ENCODE measurements at places on chromosomes 3 and 15.

DNA sequence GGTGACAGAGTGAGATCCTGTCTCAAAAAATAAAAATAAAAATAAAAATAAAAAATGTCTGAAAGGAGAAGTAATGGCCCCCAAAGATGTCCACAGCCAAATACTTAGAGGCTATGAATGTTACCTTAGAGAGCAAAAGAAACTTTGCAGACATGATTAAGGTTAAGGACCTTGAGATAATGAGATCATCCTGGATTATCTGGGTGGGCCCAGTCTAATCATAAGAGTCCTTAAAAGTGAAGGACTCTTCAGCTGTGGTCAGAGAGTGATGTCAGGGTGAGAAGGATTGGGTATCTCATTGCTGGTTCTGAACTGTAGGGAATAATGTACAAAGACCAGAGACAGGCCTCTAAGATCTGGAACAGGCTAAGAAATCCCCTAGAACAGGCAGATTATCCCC lies 84.9 kb upstream of the POU1F1 start:
- H3K4me1 ChIP-seq = no peaks in the 10 kb centered on the region
- H3K4me3 ChIP-seq = no peak overlapping the region
- no peak overlapping the region for H3K27ac ChIP-seq

DNA sequence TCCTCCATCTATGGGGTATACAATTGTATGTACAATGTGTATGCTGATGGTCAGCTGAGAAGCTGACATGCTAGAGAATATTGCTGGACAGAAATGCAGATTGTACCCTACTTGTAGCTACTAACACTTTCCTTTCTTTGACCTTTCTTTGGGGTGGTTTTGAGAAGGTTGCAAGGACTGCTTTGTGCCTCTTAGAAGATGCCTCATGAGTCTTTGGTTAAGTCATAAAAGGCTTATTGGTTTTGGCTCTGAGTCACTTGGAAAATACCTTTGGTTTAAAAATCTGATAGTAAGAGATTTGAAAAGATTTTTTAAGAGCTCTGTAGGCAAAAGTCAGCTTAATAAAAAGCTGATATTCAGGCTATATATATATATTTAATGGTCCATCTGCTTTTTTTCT lies 71.5 kb downstream of the ZMAT3 start:
- H3K4me3 ChIP-seq = no peak overlapping the region
- DNase-seq = no peak
- H3K27me3 ChIP-seq = no peaks in the 10 kb centered on the region
- peak overlapping the region; percentile 80 for H3K27ac ChIP-seq
- H3K36me3 ChIP-seq = peaks cover 13% of the 10 kb centered on the region

- peak overlapping the region; percentile 19 for H3K4me3 ChIP-seq
- peak overlapping the region; percentile 82 for H3K27ac ChIP-seq
- no peak for DNase-seq
- peaks cover 5% of the 10 kb centered on the region for H3K36me3 ChIP-seq
Measured at GRCh38 chr15:59797756-59798604, 108.9 kb upstream of the BNIP2 start.

GRCh38 chr3:183244219-183244618 lies 8.8 kb upstream of the B3GNT5 start:
- H3K4me3 ChIP-seq = no peak overlapping the region
- peaks cover 6% of the 10 kb centered on the region for H3K27me3 ChIP-seq
- H3K36me3 ChIP-seq = peaks cover 13% of the 10 kb centered on the region
- DNase-seq = no peak

DNA sequence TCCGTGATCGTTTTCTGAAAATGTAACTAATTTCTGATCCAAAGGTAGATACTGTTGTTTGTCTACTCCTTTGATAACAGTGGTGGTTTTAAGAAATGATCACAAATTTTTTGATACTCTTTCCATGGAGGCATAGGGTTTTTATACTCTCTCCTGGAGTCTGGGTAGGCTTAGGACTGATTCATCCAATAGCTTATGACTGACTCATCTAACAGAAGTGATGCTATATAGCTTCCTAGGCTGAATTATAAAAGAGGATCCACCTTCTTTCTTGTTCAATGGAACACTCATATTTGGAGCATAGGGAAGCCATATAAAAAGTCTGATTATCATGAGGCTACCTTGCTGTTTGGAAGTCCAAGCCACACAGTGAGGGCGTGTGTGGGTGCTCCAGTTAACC lies 84.3 kb downstream of the CHST2 start:
- H3K4me1 ChIP-seq = peaks cover 10% of the 10 kb centered on the region
- no peak overlapping the region for H3K4me3 ChIP-seq
- H3K27me3 ChIP-seq = no peaks in the 10 kb centered on the region
- no peaks in the 10 kb centered on the region for H3K36me3 ChIP-seq

GRCh38 chr3:14837878-14838258 lies 19.1 kb downstream of the FGD5 start:
- DNase-seq = no peak
- no peaks in the 10 kb centered on the region for H3K36me3 ChIP-seq
- H3K4me1 ChIP-seq = no peaks in the 10 kb centered on the region
- H3K27me3 ChIP-seq = no peaks in the 10 kb centered on the region
- H3K4me3 ChIP-seq = no peak overlapping the region
- no peak overlapping the region for H3K27ac ChIP-seq

GRCh38 chr15:77622934-77623754 lies 9.6 kb downstream of the LINGO1 start:
- no peak overlapping the region for H3K4me3 ChIP-seq
- no peak overlapping the region for H3K27ac ChIP-seq
- DNase-seq = no peak
- no peaks in the 10 kb centered on the region for H3K36me3 ChIP-seq

DNA sequence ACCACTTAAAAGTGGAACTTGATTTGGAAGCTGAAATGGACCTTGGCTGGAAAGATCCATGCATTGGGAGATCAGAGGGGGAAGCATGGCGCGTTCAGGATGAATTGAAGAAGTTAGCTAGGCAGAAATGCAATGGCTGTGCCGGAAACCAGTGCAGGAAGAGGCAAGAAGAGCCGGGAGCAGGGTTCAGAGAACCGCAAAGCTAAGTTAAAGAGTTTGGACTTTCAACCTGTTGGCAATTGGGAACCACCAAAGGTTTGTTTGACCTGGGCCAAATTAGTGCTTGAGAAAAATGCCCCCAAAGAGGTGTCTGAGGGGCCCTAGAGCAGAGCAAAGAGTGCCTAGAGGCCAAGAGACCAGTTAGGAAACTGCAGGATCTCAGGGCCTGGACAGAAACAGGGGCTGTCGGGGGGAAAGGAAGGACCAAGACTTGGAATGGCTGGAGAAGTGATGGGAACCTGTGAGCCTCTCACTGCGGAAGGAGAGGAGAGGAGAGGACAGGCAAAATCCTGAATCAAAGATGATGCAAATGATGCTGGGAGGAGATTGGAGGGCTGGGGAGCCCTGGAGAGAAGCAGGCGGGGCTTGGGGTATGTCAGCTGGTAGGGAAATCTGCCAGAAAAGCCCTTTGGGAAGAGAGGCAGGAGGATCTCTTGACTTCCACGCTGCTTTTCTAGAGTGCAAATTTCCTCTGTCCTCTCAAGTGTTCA lies 49.3 kb downstream of the FAM174B start:
- no peak for DNase-seq
- no peaks in the 10 kb centered on the region for H3K36me3 ChIP-seq
- no peaks in the 10 kb centered on the region for H3K27me3 ChIP-seq
- no peaks in the 10 kb centered on the region for H3K4me1 ChIP-seq
- H3K27ac ChIP-seq = no peak overlapping the region

DNA sequence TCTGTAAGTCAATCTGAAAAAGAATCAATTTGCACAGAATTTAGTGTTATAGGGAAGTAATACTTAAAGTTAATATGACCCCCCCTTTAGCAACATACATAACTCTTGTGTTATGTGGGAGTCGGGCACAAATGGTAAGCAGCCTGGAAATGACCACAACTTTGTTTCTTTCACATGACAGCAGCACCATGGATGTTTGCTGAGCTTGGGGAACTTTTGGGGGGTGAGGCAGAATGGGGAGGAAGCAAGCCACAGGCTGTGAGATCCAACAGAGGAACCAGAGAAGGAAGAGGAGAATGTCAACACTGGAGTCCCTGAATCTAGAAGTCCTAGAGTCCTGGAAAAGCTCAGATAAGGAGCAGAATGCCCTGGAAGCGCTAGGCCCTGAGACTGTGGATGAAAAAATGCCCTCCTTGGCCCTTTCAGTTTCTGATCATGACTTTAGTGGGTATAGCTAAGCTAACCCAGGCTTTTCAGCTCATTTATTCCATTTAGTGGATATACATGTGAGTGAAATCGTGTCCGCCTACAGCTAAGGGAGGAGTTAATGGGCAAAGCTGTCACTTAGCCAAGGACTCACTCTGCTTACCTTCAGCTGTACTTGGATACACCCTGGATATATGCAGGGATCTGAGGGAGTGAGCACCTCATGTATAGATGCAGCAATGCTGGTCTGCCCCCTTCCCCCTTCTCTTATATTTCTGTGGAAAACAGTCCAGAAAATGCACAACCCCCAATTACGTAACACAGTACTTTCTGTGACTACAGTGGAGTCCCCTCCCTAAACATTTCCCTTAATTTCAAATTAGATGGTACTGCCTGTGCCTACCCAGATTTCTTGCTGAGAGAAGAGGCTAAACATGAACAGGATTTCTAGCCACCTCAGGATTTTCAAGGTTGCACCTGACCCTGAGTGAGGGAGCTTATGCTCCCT lies 39.1 kb downstream of the CFAP91 start:
- no peaks in the 10 kb centered on the region for H3K36me3 ChIP-seq
- H3K4me1 ChIP-seq = no peaks in the 10 kb centered on the region
- H3K27me3 ChIP-seq = peaks cover 30% of the 10 kb centered on the region
- H3K27ac ChIP-seq = no peak overlapping the region

DNA sequence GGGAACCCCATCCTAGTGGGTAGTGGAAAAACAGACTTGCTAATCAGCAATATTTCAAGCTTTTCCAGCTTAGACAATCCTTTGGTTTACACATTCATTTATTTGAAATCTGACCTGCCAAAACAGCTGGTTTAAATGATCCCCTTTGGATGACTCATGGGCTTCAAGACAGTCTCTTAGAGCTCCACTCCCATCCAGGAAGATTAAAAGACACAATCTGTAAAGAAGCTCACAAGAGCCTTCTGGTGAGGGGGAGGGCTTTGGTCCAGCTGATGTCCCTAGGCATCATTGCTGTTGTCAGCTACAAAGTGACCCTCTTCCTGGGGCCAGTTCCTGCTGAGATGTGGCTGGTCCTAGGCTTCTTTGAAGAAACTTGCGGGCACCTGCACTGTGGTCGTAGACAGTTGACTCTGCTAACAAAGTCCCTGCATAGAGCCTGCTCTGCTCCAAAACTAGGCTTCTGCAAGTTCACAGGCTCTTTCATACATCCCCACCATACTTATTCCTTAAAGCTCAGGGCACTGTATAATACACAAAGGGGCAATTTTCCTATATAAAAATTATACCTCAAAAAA lies 73.7 kb downstream of the IGSF11 start:
- H3K27me3 ChIP-seq = no peaks in the 10 kb centered on the region
- H3K27ac ChIP-seq = no peak overlapping the region
- H3K4me1 ChIP-seq = peaks cover 19% of the 10 kb centered on the region

DNA sequence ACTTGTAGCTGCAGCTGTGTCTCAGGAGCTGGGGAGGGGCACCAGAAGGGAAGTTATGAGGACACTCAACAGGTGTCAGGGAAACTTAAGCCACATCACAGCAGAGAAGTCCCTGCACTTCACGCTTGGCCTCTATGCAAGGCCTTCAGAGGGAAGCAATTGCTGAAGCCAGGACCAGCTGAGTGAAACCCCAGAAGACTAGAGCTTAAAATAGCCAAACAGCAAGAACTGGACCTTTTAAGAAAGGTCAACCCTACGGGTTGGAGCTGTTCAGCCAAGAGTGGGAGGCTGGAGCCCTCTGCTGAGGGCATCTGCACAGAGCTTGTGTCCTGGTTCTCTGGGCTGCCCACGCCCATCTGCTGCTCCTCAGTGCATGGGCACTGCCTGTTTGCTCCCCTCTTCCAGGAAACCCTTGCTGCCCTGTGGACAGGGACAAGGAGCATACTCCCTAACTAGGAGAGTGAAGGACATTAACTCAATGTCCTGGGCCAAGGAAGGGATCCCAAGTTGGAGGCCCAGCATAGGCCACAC lies 3.9 kb upstream of the GRAMD2A start:
- H3K4me1 ChIP-seq = peaks cover 23% of the 10 kb centered on the region
- no peak overlapping the region for H3K27ac ChIP-seq
- DNase-seq = no peak
- peaks cover 14% of the 10 kb centered on the region for H3K27me3 ChIP-seq

DNA sequence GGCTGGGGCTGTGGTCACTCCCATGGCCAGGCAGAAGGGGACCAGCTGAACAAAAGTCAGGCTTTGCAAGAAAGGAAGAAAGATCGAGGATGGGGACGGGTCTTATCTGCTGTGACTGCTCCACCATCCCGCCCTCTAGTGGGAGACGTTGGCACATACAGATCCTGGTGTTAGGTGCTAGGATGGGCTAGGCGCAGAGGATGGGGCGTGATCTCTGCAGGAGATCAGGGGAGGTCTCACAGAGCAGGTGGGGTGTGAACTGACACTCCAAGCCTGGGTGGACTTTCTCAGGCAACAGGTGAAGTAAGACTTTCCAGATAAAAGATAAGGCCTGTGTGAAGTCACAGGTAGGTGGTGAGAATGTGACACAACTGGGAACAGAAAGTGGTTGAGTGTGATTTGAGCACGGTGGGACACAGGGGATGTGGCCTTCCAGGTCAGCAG lies 141.9 kb upstream of the SMAD3 start:
- no peak overlapping the region for H3K27ac ChIP-seq
- no peak overlapping the region for H3K4me3 ChIP-seq
- H3K27me3 ChIP-seq = peaks cover 12% of the 10 kb centered on the region

GRCh38 chr3:37852097-37852496 lies 9.6 kb upstream of the CTDSPL start:
- no peak overlapping the region for H3K27ac ChIP-seq
- H3K4me3 ChIP-seq = no peak overlapping the region
- H3K36me3 ChIP-seq = no peaks in the 10 kb centered on the region
- DNase-seq = no peak
- H3K27me3 ChIP-seq = no peaks in the 10 kb centered on the region

DNA sequence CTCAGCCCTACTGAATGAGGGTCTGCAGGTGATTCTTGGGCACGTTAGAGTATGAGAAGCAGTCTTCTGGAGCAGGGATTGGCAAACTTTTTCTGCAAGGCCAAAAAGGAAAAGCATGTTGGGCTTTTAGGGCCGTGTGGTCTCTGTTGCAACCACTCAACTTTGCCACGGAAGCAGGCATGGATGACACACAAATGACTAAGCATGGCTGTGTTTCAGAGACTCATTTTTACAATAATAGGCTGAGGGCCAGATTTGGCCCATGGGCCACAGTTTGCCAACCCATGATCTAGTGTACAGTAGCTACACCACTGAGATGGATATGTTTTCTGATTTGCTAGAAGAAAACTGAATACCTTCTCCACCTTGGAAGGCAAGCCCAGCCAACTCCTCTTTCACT lies 66.1 kb upstream of the PRICKLE2 start:
- no peak overlapping the region for H3K4me3 ChIP-seq
- H3K36me3 ChIP-seq = no peaks in the 10 kb centered on the region
- no peak for DNase-seq
- no peaks in the 10 kb centered on the region for H3K4me1 ChIP-seq

DNA sequence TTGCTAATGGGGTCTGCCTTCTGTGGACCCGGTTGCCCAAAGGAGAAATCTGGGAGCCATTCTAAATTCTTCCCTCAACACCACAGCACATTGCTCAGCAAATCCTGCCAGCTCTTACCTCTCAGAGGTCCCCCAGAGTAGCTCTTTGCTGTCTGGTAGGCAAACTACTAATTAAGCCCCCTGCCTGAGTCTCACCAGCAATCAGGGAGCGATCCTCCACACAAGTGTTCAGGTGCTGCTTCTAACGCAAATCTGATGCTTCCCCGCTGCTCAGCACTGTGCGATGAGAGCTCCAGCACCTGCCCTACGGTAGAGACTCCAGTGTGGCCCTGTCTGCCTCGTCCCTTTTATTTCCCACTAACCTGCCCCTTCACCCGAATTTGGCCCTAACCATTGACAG lies 60.5 kb downstream of the HCN4 start:
- no peak overlapping the region for H3K4me3 ChIP-seq
- no peak for DNase-seq
- no peaks in the 10 kb centered on the region for H3K27me3 ChIP-seq
- no peaks in the 10 kb centered on the region for H3K36me3 ChIP-seq
- H3K27ac ChIP-seq = no peak overlapping the region

Measured in activated naive CD8-positive, alpha-beta T cell treated with anti-CD3 and anti-CD28 coated beads for 36 hours (primary cell).